ENCODE measurements at places on chromosomes 12 and 14.
A peak's percentile ranks its signal among the peaks of the same experiment; 100 is the strongest.

- DNase-seq, result no peak
Observed at GRCh38 chr12:131280426-131280825, 326.7 kb downstream of the ADGRD1 start.

- no peak for DNase-seq
Observed at GRCh38 chr12:92292016-92292415, 146.4 kb upstream of the BTG1 start.

GRCh38 chr14:75972801-75973421, 8.9 kb downstream of the TGFB3 start:
- no peak for DNase-seq

GRCh38 chr12:108120863-108121165, 8.3 kb upstream of the WSCD2 start:
- no peak for DNase-seq

GRCh38 chr12:67939611-67940010, 49.6 kb upstream of the IFNG-AS1 start:
- no peak for DNase-seq

- DNase-seq, result peak; percentile 32
Observed at GRCh38 chr12:91053951-91054715, 3.7 kb downstream of the KERA start.

DNA sequence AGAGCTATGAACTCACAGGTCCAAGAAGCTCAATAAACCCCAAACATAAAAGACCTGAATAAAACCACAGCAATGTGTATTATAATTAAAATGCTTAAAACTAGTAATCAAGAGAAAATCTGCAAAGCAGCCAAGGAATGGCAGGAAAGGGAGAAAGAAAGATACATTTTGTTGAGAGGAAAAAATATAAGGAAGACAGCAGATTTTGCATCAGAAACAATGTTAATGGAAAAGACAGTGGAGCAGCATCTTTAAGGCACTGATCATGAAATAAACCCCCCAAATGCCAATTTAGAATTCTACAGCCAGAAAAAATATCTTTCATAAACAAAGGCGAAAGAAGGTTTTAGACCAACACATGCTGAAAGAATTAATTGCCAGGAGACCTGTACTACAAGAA, 39.3 kb downstream of the RAN start:
- DNase-seq, result no peak

DNA sequence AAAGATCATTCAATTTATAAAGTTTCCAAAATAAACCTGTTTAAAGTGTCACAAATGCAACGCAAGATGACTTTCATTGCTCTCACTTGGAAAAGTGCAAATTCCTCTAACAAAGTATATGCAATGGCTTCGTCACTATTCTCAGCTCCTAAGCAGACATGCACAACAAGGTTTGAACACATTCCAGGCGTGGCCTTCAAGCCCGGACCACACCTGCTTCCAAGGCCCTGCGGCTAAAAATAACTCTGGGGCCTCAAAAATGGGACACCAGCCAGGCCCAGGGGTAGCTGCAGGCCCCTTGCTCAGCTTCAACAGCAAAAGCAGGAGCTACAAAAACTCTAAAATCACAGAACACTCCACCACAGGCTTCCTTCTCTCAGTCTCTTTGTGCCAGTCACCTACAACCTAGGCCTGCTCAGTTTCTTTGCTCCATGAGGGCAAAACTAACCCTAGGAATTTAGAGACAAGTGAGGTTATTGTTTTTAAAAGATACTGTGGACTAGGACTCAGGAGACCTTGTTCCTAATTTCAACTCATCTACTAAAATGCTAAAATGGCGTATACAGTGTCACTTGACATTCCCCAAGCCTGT, 29.3 kb downstream of the DUSP16 start:
- DNase-seq, result no peak

DNA sequence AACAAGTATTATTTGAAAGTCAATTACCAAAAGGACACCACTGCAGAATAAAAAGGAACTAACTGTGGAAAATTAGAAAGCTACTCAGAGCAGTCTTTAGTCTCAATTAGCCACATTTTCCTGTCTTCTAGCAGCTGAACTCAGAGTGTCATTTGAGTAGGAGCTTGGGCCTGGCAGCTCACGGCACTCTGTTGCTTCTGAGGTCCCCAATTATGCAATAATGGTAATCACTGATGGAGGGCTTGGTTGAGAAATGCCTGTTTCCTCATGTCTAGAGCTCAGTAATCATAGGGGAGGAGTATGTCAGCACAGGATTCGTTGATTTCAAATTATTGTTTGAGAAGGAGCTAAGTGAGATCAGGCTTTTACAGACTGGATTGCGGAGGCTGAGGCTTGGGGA, 108.6 kb downstream of the VRK1 start:
- DNase-seq, result no peak

DNA sequence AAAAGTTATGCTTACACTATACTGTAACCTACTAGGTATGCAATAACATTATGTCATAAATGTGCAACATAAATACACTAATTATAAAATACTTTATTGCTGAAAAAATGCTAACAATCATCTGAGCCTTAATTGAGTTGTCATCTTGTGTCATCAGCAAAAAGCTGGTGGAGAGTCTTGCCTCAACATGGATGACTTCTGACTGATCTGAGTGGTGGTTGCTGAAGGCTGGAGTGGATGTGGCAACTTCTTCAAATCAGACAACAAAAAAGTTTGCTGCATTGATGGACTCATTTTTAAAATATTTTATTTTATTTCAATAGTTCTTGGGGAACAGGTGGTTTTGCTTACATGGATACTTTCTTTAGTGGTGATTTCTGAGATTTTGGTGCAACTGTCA, 93.9 kb upstream of the AMN1 start:
- DNase-seq, result no peak

DNA sequence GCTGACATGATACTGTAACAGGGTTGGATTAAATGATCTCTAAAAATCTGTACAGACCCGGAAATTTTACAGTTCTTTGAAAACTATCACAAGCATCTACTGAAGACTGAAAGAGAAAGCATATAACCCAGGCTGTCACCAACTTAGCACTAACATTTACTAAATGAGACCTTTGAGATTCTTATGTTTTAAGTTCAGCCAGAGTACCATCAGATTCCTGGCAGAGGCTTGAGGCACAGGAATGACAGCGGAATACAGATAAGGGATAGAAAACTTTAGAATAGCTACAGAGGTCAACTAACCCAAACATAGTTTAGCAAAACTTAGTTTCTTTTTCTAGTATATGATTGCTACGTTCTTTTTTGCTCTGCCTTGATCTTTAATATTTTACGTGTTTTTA, 91.6 kb upstream of the FERMT2 start:
- no peak for DNase-seq

DNA sequence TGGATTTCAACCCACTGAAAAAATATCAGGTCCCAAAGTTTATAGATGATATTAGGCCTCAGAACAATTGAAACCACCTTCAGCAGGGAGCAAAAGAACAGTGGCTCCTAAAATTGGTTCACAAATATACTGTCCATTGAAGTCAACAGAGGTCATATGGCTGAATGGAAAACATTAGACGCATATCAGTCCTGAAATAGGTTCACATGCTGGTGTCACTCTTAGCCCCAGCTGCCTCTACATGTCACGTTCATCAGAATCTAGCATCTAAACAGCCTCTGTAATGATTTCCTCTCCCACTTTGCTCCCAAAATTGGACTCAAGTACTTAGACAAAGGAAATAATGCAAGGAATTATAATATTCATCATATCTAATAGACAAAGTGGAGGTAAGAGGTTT, 8.7 kb downstream of the FLRT2 start:
- no peak for DNase-seq

GRCh38 chr12:56978397-56979138, 21.2 kb upstream of the RDH16 start:
- DNase-seq, result no peak

DNA sequence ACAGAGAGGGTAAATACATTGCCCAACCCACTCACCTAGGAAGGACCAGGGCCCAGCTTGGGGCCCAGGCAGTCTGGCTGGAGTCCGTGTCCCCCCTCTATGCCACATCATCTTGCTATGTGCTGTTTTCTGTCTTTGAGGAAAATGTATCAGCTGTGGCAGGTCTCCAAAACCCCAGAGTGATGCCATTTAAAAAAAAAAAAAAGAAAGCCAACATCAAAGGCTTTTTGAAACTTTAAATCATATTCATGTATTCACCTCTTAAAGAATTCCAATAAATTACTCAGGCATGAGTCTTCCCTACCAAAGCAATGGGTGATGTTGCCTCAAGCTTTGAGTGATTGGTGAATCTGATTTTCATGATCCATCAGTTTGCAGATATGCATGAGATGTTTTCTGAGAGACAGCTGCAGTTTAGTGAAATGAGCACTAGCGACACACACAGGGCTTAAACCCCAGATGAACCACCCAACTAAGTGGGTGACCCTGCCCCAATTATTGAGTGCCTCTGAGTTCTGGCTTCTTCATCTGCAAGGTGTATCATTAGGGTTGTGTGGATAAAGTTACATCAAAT, 6.1 kb downstream of the KRT81 start:
- DNase-seq, result no peak

- DNase-seq, result no peak
Observed at GRCh38 chr14:92813201-92813600, 19.1 kb downstream of the GOLGA5 start.

DNA sequence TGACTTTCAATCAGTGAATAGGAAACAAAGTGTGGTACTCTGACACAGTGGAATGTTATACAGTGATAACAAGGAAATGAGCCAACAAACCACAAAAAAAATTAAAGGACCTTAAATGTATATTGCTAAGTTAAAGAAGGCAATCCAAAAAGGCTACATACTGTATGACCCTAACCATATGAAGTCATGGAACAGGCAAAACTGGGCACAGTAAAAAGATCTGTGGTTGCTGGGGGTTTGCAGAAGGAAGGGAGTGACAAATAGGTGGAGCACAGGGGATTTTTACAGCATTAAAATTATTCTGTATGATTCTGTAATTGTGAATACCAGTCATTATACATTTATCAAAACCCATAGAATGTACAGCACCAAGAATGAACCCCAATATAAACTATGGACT, 112.6 kb downstream of the KCNC2 start:
- no peak for DNase-seq

GRCh38 chr12:107360482-107360881, 267.1 kb upstream of the CRY1 start:
- DNase-seq, result no peak

GRCh38 chr12:79547735-79548609, 142.8 kb downstream of the PAWR start:
- DNase-seq, result no peak

DNA sequence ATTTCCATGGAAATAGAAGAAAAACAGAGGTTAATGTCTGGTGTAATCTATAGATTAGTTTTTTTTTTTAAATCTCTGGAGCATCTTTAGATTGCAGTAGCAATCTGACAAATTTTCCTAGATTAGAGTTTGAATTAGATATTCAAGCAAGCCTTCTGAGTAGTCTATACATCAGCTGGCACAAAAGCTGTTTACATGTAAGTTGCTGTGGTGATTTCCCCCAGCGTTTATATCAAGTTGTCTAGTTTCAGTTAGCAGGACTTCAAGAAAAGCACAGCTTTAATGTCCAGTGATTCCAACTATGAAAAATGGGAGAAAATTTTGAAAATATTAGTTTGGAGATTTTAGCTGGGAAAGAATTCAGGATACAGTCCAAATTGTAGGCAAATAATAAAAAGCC, 605.0 kb upstream of the USP15 start:
- DNase-seq, result no peak

- no peak for DNase-seq
Observed at GRCh38 chr14:75339059-75339458, 60.4 kb downstream of the FOS start.

Data from NCI-H446 (cell line).